Adrenal gland (tissue), 19 donors: ENCODE measurements at places on chromosomes 5 and 9. TPM values are rescaled to one million over a fixed set of nuclear protein-coding genes. Genes with fewer than 3 reads are reported as not detected.

DNA sequence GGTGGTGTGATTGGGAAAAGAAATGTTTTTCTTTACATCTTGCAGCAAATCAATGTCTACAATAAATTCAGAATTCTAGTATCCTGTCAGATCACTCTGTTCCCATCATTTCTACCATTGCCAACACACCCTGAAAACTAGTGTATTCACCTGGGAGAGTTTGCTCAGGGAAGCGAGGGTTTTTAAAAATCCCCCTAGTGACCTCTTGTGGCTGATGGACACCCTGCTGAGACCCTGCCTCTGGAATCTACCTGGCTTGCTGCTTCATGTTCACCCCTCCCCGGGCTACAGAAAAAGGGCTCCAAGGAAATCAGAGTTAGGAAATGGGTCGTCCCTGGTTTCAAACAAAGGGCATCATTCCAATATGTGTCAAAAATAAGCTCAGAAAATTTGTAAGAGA, 21.4 kb upstream of the ALDOB start:
- H3K4me1 ChIP-seq = peaks cover 5% of the 10 kb centered on the region
- no peak overlapping the region for H3K4me3 ChIP-seq
- DNase-seq = no peak
- H3K27me3 ChIP-seq = no peaks in the 10 kb centered on the region

DNA sequence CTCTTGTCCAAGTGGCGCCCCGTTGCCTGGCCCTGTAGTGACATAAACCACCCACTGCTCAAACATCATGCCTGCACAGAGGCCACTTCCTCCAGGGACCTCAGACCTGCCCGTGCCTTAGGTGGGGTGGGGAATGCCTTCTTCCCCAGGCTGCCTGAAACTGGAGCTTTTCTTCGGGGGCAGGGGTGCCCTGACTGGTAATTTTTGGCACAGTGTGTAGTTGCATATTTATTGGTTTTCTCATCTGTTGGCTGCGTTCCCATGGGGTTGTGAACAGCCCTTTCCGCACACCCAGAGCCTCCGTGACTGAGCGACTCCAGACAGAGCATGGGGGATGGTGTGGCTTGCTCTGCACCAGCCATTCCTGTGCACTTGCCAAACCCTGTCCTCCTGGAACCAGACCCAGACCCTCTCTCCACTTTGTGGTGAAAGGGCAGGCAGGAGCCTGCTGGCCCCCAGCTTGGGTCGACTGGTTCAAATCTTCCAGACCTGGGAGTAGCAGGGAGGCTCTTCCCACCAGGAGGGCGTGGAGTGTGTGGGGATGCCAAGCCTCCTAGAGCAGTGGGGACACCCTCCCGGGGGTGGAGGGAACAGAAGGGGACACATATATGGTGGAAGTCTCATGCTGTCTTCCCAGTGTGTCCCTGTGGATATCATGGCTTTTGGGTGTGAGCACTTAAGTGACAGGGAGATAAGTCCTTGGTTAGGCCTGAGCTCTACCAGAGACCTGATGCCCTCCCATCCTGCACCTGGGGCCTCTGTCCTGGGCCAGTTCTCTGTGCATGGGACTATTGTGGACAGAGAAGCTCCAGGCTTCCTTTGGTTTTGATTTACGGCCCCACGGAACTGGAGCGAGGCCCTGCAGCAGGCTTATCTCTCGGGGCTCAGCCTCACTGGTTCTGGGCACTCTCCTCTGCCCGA, 39.6 kb downstream of the WNK2 start:
- no peak overlapping the region for H3K4me3 ChIP-seq
- no peak for DNase-seq
- no peak overlapping the region for H3K27ac ChIP-seq
- no peaks in the 10 kb centered on the region for H3K27me3 ChIP-seq
- no peaks in the 10 kb centered on the region for H3K4me1 ChIP-seq
- H3K36me3 ChIP-seq = no peaks in the 10 kb centered on the region

The C1QTNF3 gene
- total RNA-seq = 3.5 TPM

DNA sequence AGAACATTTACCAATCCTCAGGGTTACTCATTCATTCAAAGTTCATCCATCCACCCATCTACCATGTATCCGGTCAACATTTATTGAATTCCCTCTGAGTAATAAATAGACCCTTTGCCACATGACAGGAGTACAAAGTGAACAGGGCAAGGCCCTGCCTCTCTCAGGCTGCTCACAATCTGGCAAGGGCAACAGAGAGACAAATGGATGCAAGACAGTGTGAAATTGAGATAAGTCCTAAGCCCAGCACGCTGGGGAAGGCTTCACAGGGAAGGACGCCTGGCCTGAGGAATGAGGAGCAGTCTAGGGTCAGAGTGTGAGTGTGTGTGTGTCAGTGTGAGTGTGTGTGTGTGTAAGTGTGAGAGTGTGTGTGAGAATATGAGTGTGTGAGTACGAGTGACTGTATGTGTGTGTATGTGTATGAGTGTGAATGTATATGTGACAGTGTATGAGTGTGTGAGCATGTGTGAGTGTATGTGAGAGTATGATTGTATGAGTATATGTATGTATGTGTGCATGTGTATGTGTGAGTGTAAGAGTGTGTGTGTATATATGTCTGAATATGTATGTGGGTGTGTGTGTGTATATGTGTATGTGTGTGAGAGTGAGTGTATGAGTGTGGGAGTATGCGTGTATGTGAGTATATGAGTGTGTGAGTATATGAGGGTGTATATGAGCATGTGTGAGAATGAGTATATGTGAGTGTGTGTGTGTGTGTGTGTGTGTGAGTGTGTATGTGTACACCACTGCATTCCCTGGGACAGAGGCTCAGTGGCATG, 145.6 kb downstream of the FSTL4 start:
- no peak overlapping the region for H3K27ac ChIP-seq
- no peaks in the 10 kb centered on the region for H3K27me3 ChIP-seq
- no peak overlapping the region for H3K4me3 ChIP-seq
- H3K36me3 ChIP-seq = no peaks in the 10 kb centered on the region
- no peaks in the 10 kb centered on the region for H3K4me1 ChIP-seq
- no peak for DNase-seq

The PCDHGC4 gene
- 2.8 TPM for total RNA-seq

DNA sequence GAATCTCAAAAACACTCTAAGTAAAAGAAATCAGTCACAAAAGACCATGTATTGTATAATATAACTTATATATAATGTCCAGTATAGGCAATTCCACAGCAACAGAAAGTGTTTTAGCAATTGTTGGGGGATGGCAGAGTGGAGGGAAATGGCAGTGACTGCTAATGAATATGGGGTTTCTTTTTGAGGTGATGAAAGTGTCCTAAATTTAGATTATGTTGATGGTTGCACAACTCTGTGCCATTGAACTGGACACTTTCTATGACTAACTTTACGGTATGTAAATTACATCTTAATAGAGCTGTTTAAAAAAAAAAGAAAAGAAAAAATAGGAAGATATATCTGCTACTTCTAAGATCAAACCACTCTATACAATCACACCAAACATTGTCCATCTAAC, 124.9 kb upstream of the ZNF462 start:
- no peak overlapping the region for H3K27ac ChIP-seq
- no peak overlapping the region for H3K4me3 ChIP-seq
- DNase-seq = no peak
- no peaks in the 10 kb centered on the region for H3K4me1 ChIP-seq
- no peaks in the 10 kb centered on the region for H3K36me3 ChIP-seq

- no peaks in the 10 kb centered on the region for H3K27me3 ChIP-seq
- no peaks in the 10 kb centered on the region for H3K36me3 ChIP-seq
- no peak for DNase-seq
- H3K27ac ChIP-seq = peak overlapping the region; percentile 33
- peaks cover 31% of the 10 kb centered on the region for H3K4me1 ChIP-seq
These were observed 21.1 kb downstream of the EXOSC2 start for GRCh38 chr9:130714586-130715110.

- H3K4me3 ChIP-seq = no peak overlapping the region
- peaks cover 7% of the 10 kb centered on the region for H3K4me1 ChIP-seq
- peak overlapping the region; percentile 59 for H3K27ac ChIP-seq
- H3K27me3 ChIP-seq = peaks cover 57% of the 10 kb centered on the region
These were observed 5.8 kb downstream of the UNC5A start for GRCh38 chr5:176816043-176816745.
